ENCODE measurements at places on chromosomes 12 and 14.

GRCh38 chr12:48179466-48179865, 4.0 kb upstream of the CCDC184 start:
- no peak for DNase-seq

GRCh38 chr14:52360831-52361230, 46.7 kb downstream of the PTGER2 start:
- DNase-seq: no peak

- no peak for DNase-seq
Observed at GRCh38 chr12:6329703-6330064, 12.2 kb downstream of the TNFRSF1A start.

DNA sequence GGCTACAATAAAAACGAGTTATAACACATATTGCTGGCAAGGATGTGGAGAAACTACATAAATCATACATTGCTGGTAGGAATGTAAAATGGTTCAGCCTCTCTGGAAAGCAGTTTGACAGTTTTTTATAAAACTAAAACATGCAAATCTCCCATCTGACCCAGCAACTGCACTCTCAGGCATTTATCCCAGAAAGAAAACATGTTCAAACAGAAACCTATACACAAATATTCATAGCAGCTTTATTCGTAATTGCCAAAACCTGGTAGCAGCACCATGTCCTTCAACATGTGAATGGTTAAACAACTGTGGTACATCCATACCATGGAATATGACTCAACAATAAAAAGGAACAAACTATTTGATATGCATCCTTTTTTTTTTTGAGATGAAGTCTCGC, 10.1 kb upstream of the TMCC3 start:
- DNase-seq: no peak
